Esophagus squamous epithelium (tissue), 5 donors: ENCODE measurements at places on chromosomes 6 and 20.

GRCh38 chr6:128763599-128764300 is 119.2 kb upstream of the LAMA2 start:
- no peak for DNase-seq

DNA sequence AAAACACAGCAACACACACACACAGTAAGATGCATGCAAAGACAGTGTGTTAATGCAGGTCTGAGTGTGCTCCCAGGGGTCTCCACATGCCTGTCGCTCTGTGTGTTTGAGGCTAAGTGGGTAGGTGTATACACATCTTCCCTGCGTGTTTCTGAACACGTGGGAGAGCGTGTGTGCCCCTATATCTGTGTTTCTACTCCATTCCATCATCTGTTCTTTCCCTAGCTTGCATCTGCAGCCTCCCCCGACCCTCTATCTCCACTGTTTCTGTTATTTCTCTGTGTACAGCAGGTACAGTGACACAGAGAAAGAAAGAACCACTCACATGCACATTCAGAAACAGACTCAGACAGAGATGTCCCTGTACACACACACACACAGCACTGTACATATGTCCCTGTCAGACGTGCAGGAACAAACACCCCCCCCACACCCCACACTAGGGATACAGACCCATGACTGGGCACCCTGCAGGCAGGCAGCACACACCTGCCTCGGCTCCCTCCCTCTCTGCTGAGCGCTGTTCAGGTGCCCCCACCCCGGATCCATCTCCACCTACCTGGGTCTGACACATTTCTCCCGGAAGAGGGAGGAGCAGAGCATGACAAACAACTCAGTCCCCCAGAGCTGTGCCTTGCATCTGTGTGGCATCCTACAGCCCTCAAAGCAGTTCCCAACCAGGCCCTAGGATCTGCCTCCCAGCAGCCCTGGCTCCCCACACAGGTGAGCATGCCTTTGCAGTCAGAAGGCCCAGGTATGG is 27.6 kb downstream of the KCNK15 start:
- no peak for DNase-seq

DNA sequence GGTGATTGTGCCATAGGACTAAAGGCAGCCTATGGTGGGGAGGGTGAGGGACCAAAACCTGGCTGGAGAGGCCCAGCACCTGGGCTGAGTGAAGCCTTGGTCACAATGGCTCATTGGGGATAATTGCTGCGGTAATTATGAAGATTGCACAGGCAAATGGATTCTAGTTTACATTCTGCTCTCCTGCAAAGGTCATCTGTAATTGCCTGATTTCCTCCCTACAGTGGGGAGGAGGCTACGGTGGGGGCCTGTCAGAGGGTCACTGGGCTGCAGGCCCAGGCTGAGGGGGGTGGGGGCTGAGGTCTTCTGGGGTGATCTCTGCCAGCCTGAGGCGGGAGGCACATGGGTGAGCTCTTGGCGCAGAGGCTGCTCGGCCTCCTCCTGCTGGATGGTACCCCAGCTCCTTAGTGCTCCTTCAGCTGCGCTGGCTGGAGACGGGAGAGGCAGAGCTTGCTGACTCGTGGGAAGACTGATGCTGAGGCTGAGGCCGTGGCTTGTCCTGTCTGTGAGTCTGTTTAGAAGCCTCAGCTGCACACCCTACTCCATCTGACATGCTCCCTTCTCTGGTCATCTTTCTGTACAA is 30.3 kb downstream of the PACSIN1 start:
- no peak for DNase-seq

- DNase-seq, result no peak
These were observed 40.5 kb upstream of the LRRC1 start for GRCh38 chr6:53754330-53754729.

DNA sequence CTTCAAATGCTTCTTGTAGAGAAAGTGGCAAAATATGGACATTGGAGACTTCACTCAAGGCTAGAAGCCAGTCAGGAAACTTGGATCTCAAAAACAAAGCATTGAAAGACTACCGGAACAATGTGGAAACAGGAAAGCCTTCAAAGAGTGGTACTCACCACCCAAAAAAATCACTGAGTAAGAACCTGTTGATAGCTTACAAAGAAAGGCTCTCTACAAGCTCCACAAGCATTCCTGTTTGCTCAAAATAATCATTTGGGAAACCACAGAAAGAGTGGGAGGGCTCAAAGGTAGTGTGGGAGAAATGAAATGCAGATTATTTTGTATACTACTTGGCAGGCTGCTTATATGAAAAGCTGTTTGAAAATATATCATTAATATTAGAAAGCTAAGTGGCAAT is 9.5 kb upstream of the DST start:
- no peak for DNase-seq

DNA sequence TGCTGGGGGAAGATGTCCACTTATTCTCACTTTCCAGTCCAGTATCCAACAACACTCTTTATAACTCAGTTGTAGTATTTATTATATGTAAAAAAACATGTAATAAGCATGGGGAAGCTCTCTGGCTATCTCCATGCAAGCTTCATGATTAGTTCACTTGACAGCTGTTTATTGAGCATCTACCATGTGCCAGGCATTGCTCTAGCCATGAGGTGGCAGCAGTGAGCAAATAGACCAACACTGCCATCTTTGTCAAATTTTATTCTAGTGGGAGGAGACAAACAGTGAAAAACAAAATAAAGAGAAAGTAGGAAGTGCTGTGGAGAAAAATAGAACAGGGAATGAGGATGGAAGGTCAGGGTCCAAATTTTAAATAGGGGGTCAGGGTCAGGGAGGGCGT is 131.8 kb downstream of the CFAP61 start:
- DNase-seq, result no peak

DNA sequence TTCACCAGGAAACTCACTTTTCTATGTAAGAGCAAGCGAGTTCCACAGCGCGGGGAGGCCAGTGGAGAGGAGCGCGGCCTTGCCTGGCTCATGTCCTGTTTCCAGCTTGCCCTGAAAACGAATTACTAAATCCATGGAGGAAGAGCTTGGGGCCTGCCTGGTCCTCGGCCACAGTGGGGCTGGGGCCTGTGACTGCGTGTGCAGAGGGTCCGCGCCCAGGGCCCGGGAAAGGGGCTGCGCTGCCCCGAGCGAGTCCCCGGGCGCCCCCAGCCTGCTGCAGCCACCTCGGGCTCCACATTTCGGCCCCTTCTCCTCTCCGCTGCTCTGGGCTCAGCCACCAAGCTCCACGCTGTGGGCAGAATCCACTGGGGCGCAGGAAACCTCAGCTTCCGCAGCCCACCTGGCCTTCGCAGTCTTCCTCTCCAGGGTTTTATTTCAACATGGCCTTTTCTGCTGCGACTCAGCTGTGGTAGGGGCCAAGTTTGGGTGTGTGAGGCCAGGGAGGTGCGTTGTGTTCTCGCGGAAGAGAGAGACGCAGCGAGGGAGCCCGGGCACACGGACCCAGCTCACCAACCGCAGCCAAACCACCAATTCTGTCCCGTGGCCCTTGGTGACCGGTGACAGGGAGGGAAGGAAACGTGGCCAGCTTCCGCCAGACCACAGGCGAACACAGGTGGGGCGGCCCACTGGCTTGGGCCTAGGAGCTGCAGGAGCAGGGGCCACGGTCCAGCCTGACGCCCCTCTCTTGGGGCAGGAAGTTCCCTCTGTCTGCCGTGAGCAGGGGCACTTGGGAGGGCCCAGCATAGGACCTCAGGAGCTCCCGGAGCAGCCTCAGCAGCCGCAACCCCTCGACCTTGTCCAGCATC is 211.4 kb downstream of the ERMARD start:
- no peak for DNase-seq
